ENCODE measurements at places on chromosomes 4 and X.

- DNase-seq: no peak
Measured at GRCh38 chrX:49809891-49810632, 19.0 kb upstream of the PAGE4 start.

GRCh38 chr4:5052204-5052702 lies 973 bp downstream of the STK32B start:
- DNase-seq: no peak

DNA sequence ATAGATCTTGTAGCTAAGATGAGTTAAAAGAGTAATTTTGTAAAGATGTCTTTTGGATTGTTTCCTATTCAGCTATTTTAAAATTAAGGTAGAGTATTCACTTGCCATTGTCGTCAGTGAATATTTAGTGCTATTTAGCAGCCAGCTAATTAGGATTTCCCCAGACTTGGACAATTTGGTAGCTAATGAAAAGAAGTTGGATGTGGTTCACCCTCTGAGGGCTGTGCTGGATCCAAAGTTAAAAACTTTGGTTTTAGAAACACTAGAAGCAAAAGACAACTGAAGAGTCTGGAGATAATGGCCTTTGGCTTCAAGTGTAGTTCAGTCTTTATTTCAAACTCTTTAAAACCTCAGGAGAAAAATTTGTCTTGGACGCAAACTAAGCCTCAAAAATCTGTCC lies 41.3 kb downstream of the ATG4A start:
- DNase-seq: no peak

DNA sequence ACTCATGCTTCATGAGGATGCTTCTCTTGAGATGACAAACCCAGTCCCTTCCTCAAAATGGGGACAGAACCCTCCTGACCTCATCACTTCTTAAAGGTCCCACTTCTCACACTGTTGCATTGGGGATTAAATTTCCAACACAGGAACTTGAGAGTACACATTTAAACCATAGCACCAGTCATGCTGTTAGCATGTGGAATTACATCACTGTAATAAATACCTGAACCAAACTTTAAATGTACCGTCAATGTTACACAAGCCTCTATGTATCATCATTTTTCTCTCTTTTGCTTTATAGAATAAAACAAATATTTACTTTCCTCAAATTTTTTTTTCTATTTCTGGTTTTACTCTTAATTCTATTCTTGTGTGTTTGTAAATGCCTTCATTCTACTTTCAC lies 448.2 kb downstream of the CCSER1 start:
- DNase-seq: no peak

DNA sequence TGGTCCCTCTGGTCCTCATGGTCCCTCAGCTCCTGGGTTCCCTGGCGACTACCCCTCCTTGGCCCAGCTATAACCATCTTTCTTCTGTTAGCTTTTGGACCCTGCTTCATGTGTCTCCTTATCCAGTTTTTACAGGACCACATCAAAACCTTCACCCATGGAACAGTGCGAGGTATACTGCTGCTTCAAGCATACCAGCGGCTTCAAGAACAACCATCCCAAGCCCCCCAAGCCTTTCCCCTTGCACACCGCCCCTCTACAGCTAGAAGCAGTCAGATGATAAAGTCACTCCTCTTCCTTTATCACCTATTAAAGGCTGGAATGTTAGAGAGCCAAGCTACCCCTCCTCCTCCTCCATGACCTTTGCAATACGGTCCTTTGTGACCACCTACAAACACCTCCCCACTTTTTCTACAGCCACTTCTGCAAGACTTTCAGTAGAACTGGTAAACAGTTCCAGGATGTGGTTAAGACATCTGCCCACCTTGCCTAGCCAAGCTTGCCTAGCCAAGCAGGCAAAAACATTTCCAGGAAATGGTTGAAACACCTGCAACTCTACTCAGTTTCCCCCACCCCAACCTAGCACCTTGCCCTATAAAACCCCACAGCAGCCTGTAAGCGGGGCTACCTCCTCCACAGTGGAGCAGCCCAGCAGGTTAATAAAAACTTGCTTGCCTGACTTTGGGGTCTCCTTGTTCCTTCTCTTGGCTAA lies 125.7 kb downstream of the ZC4H2 start:
- DNase-seq: no peak
